ENCODE measurements at places on chromosomes 11 and 22. TPM values are rescaled to one million over a fixed set of nuclear protein-coding genes. Genes with fewer than 3 reads are reported as not detected.

Gene SCUBE1
- total RNA-seq, result not detected

Gene MYO18B
- under 0.01 TPM for total RNA-seq

Gene TEX54
- not detected for total RNA-seq

Gene VSIG10L2
- not detected for total RNA-seq

Gene SLC37A2
- total RNA-seq, result 0.18 TPM

Gene OR5L1
- total RNA-seq, result not detected

Gene CCDC34
- total RNA-seq, result 0.54 TPM

Gene KRTAP5-8
- total RNA-seq, result not detected

Gene MYRF
- total RNA-seq, result 2.3 TPM

Gene RIMBP3B
- not detected for total RNA-seq

Gene NCR3LG1
- total RNA-seq, result 8.7 TPM

Gene NFAM1
- total RNA-seq, result not detected

Gene PLAAT2
- total RNA-seq, result not detected

Gene CDC45
- total RNA-seq, result 9.4 TPM

Gene OR8G1
- total RNA-seq, result not detected

Gene SPA17
- 6.3 TPM for total RNA-seq

Gene MRGPRD
- not detected for total RNA-seq

Gene SOX6
- total RNA-seq, result 5.0 TPM

Gene POU2AF1
- total RNA-seq, result not detected

Gene MS4A6A
- not detected for total RNA-seq

Gene TSPAN32
- total RNA-seq, result not detected

Gene APOL5
- total RNA-seq, result not detected

Gene SLC29A2
- not detected for total RNA-seq

Gene CALCB
- total RNA-seq, result not detected

Gene CHRNA10
- total RNA-seq, result 0.97 TPM

Gene MS4A6E
- not detected for total RNA-seq

Gene OR10A3
- total RNA-seq, result not detected

Gene SLC22A25
- total RNA-seq, result not detected

Gene FBLN1
- total RNA-seq, result 9.7 TPM

Gene ALKBH8
- 3.1 TPM for total RNA-seq

Gene GRM5
- not detected for total RNA-seq

Gene ZNF70
- 4.9 TPM for total RNA-seq

Gene F2
- total RNA-seq, result not detected

Gene TAF6L
- 11.7 TPM for total RNA-seq

Gene SCO2
- 0.81 TPM for total RNA-seq

Gene SCGB1D4
- not detected for total RNA-seq

Gene A4GALT
- 45.0 TPM for total RNA-seq

Gene PAK1
- 18.3 TPM for total RNA-seq

Gene MS4A12
- total RNA-seq, result not detected

Gene TRIM49
- not detected for total RNA-seq

Gene IFTAP
- 18.6 TPM for total RNA-seq

Gene MN1
- total RNA-seq, result 29.5 TPM

All from cardiac atrium fibroblast (primary cell).